ENCODE measurements at places on chromosomes 11 and 22.

GRCh38 chr11:132036746-132037466, 666.5 kb downstream of the NTM start:
- no peak overlapping the region for H3K4me3 ChIP-seq
- H3K4me1 ChIP-seq = peaks cover 7% of the 10 kb centered on the region
- DNase-seq = no peak
- H3K27me3 ChIP-seq = peaks cover 43% of the 10 kb centered on the region

DNA sequence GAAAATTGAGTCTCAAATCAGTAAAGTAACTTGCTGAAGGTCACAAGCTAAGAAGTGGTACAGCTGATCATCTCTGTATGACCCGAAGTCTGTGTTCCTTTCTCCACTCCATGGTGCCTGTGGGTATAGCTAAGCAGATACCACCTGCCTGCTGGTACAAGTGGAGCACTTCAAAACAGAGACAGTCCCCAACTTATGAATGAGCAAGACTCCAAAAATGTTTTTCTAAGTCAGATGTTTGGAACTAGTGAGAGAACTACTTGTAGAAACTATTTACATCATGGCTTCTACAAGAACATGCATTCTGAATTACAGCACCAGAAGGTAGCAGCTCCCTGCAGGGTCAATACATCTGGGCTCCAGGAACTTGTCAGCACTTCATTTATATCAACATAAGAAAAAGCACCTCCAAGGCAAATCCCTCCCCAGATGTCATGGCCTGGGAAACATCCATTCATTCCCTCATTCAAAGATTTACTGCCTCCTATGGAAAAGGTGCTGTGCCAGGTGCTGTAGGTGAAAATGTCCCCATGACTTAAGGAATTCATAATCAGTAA, 94.7 kb downstream of the SERGEF start:
- DNase-seq = no peak
- no peaks in the 10 kb centered on the region for H3K27me3 ChIP-seq
- H3K27ac ChIP-seq = no peak overlapping the region
- no peaks in the 10 kb centered on the region for H3K4me1 ChIP-seq

DNA sequence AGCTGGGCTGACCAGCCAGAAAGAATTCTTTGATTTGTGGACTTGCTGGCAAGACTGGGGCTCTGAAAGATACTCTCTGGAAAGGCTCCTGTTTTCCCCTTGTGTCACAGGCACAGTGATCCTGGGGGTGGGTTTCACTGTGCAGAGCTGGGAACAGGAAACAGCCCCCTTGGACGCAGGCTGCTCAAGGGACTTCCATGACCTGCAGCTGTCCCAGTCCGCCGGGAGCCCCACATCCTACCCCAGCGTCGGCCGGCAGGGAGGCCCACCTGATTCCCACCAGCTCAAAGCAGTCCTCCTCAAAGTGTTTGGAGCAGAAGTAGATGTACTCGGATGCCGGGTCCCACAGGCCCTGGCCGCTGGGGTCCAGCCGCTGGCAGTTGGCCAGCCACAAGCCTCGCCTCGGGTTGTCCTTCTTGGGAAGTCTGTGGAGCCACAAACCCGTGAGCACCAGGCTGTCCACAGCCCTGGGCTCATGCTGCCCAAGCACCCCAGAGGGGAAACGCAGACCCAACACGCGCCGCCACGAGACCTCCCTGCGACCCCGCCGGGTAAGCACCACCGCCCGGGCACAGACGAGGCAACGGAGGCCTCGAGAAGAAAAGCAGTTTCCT, 824 bp downstream of the THAP7 start:
- peaks cover 15% of the 10 kb centered on the region for H3K4me1 ChIP-seq
- peak overlapping the region; percentile 97 for H3K27ac ChIP-seq
- DNase-seq = no peak
- no peaks in the 10 kb centered on the region for H3K36me3 ChIP-seq
- peak overlapping the region; percentile 89 for H3K4me3 ChIP-seq

DNA sequence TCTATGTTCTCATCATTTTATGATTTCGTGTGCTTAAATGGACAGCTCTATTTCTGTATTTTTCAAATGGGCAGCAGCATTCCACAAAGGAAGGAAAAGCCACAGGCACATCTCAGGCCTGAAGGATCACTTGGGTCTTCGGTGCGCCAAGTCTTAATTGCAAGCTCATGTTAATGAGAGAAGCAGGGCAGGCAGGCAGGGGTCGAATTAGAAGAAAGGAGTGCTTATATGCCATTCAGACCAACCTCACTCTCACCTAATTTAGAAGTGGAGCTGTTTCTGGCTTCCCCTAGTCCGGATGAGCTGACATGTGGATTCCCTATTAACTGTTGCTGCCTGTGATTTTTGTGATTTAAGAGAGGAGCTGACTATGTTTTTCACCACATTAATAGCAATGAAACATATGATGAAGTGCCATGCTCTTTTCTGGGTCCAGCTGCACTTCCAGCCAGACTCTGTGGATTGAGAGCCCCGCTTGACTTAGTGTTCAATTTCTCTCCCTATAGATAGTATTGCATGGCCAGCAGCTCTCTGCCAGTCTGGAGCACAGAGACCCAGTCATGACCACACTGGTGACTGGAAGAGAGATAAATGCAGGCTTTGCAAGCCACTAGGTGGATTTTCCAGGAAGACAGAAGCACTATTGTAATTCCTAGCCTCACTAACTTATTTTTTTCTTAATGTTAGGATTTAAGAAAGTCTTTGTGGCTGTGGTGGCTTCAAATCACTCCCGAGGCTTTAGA, 373.9 kb upstream of the FAT3 start:
- no peak overlapping the region for H3K4me3 ChIP-seq
- H3K27ac ChIP-seq = no peak overlapping the region
- H3K4me1 ChIP-seq = peaks cover 1% of the 10 kb centered on the region
- H3K27me3 ChIP-seq = no peaks in the 10 kb centered on the region

- no peaks in the 10 kb centered on the region for H3K36me3 ChIP-seq
- no peak overlapping the region for H3K4me3 ChIP-seq
- no peaks in the 10 kb centered on the region for H3K27me3 ChIP-seq
- peaks cover 3% of the 10 kb centered on the region for H3K4me1 ChIP-seq
- DNase-seq = no peak
- no peak overlapping the region for H3K27ac ChIP-seq
Measured at GRCh38 chr11:7079545-7080135, 9.2 kb upstream of the RBMXL2 start.

DNA sequence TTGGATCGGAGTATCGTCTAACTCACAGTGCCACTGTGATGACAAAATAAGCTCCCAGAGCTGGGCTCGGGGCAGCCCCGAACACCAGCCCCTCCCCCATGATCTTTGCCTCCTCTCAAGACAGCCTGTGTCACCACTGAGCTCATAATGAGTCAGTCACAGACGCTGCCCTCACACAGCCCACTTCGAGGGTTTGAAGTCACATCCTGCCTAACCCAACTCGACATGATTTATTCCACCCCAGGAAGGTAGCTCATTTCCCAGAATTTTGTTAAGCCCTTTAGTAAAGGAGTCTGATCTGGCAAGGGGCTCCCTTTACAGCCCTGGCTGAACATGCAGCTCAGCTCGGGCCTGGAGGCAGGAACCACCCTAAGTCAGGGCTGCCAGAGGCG, 22.8 kb downstream of the MYH9 start:
- H3K36me3 ChIP-seq = no peaks in the 10 kb centered on the region
- H3K4me1 ChIP-seq = peaks cover 86% of the 10 kb centered on the region
- H3K27me3 ChIP-seq = no peaks in the 10 kb centered on the region

DNA sequence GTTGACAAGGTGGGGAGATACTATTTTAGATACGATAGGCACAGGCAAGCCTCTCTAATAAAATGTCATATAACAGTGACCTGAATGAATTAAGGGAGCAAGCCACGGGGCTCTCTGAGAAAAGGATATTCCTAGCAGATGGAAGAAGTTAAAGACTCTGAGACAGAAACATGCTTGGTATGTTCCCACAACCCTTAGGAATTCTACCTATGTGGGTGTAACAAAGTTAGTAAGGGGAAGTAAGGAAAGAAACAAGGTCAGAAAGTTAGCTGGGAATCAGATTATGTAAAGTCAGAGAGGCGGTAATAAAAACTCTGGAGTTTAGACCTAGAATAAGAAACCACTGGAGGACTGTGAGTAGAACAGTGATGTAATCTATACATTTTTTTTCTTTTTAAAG, 59.7 kb upstream of the GDPD4 start:
- peaks cover 5% of the 10 kb centered on the region for H3K4me1 ChIP-seq
- H3K4me3 ChIP-seq = no peak overlapping the region
- no peak for DNase-seq
- peak overlapping the region; percentile 10 for H3K27ac ChIP-seq
- no peaks in the 10 kb centered on the region for H3K27me3 ChIP-seq

GRCh38 chr22:43008509-43008908, 6.4 kb downstream of the PACSIN2 start:
- no peaks in the 10 kb centered on the region for H3K27me3 ChIP-seq
- H3K4me3 ChIP-seq = no peak overlapping the region
- no peaks in the 10 kb centered on the region for H3K36me3 ChIP-seq
- no peak overlapping the region for H3K27ac ChIP-seq

- DNase-seq = no peak
- H3K27ac ChIP-seq = peak overlapping the region; percentile 59
- no peaks in the 10 kb centered on the region for H3K27me3 ChIP-seq
- H3K4me3 ChIP-seq = no peak overlapping the region
- peaks cover 55% of the 10 kb centered on the region for H3K4me1 ChIP-seq
Measured at GRCh38 chr11:111637885-111638284, 35.6 kb downstream of the SIK2 start.

- H3K27me3 ChIP-seq = no peaks in the 10 kb centered on the region
- no peak overlapping the region for H3K4me3 ChIP-seq
- no peaks in the 10 kb centered on the region for H3K36me3 ChIP-seq
- H3K4me1 ChIP-seq = peaks cover 13% of the 10 kb centered on the region
- no peak overlapping the region for H3K27ac ChIP-seq
- no peak for DNase-seq
Measured at GRCh38 chr22:35956850-35957249, 71.8 kb downstream of the RBFOX2 start.

GRCh38 chr22:40123387-40123786, 54.3 kb upstream of the TNRC6B start:
- no peaks in the 10 kb centered on the region for H3K27me3 ChIP-seq
- DNase-seq = no peak
- peaks cover 5% of the 10 kb centered on the region for H3K36me3 ChIP-seq
- no peak overlapping the region for H3K27ac ChIP-seq
- peaks cover 4% of the 10 kb centered on the region for H3K4me1 ChIP-seq

DNA sequence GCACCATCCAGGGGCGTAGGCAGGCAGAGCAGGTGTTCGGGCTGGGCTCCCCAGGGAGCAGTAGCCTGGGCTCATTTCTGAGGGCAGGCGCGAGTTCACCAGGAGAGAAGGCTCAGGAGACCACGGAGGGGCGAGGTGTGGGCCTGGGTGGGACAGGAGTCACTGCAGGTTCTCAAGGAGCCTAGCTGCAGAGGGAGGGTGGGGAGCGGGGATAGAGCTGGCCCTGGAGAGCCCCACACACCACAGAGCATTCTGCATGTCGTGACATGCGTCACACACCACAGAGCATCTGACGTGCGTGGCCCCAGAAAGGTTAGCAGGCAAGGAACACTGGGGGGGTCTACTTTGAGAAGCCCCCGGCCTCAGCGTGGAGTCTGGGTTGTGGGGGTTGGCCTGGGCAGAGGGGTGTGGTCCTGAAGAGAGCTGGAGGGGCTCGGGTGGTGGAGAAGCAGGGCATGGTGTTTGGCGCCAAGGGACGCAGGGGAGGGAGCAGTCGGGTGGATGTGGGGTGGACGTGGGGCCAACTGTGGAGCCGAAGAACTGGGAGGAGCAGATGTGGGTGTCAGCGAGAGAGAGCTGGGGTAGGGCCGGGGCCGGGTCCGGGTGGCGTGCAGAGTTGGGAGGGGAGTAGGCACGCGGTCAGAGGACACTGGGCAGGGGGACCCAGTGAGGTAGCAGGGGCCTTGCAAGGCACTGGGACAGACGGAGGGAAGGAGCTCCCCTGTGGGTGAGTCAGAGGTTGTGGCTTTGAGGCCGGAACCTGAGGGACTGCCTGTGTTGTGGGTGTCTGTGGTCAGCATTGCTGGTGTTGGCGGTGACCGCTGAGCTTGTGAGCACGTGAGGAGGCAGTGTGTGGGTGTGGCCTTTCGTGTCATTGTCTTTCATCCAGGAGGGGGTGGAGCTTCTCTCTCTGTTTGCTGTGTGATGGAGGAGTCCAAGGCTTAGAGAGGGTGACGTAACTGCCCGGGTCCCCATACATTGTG, 25.5 kb downstream of the CTTN start:
- H3K36me3 ChIP-seq = peaks cover 30% of the 10 kb centered on the region
- DNase-seq = no peak
- H3K27me3 ChIP-seq = no peaks in the 10 kb centered on the region

DNA sequence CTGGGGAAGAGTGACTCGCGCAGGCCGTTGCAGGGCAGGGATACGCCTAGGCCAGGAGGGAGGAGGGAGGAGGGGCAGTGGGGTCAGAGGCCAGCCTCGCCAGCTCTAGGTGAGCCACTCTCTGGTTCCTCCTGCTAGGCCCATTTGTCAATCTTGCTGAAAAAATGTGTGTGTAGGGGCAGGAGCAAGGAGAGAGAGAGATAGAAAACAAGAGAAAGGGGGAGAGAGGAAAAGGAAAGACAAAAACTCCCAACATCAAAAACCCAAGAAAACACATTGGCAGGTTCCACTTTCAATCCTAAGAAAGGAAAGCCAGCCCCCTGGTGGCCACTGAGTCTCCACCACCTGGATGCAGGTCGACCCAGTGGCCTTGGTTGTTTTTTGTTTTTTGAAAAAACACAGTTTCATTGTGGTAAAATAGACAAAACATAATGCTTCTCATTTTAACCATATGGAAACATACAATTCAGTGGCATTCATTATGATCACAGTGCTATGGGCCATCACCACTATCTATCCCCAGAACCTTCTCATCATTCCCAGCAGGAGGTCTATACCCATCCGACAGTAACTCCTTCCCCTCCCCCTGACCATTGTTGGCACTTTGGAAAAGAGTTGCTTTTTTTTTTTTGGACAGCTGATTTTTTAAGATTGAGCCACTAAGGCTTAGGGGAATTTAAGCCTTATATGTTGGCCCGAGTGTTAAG, 10.9 kb downstream of the OMP start:
- peaks cover 2% of the 10 kb centered on the region for H3K4me1 ChIP-seq
- no peak overlapping the region for H3K4me3 ChIP-seq
- no peak for DNase-seq
- H3K36me3 ChIP-seq = no peaks in the 10 kb centered on the region
- H3K27me3 ChIP-seq = no peaks in the 10 kb centered on the region

DNA sequence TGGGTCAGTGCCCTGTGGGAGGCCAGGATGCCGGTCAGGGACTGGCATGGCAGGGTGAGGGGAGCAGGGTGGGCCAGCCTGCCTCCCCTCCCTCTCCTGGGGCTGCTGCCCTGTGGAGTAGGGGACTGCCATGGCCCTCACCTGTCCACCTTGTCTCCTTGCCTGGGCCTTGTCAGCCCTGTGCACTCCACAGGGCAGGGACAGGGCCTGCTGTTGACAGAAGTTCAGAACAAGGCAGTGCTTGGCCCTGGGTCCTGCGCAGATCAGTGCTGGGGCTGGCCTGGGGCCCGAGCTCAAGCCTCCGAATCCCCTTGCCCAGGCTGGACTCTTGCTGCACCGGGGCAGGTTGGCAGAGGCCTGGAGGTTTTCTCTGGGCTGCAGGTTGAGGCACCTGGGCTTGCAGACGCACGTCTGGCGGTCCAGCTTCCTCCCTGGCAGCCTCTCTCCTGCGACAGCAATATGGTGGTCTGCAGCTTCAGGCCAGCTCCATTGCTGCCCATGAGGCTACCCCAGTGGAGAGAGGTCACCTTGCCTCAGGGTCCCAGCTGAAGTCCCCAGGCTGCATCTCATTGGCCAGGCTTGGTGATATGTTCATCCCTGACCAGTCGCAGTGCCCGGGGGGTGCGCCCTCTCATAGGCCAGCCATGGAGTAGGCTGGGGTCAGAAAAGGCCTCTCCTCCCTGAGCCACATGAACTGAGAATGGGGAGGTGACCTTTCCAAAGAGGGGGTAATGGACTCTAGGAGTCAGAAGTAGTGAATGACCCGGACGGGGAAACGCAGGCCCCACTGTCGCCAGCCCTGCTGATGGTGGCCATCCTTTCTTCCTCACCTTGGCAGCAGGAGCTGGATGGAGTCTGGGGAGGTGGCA, 21.5 kb upstream of the CHKA start:
- H3K4me1 ChIP-seq = peaks cover 22% of the 10 kb centered on the region
- H3K27me3 ChIP-seq = no peaks in the 10 kb centered on the region
- peaks cover 2% of the 10 kb centered on the region for H3K36me3 ChIP-seq
- DNase-seq = no peak
